ENCODE measurements at places on chromosomes 3 and 15. TPM values are rescaled to one million over a fixed set of nuclear protein-coding genes. Genes with fewer than 3 reads are reported as not detected.

- no peaks in the 10 kb centered on the region for H3K27me3 ChIP-seq
- no peak for DNase-seq
- H3K4me1 ChIP-seq = no peaks in the 10 kb centered on the region
- no peaks in the 10 kb centered on the region for H3K36me3 ChIP-seq
- no peak overlapping the region for H3K27ac ChIP-seq
- H3K4me3 ChIP-seq = no peak overlapping the region
Observed at GRCh38 chr15:96011136-96011535, 319.4 kb upstream of the NR2F2 start.

DNA sequence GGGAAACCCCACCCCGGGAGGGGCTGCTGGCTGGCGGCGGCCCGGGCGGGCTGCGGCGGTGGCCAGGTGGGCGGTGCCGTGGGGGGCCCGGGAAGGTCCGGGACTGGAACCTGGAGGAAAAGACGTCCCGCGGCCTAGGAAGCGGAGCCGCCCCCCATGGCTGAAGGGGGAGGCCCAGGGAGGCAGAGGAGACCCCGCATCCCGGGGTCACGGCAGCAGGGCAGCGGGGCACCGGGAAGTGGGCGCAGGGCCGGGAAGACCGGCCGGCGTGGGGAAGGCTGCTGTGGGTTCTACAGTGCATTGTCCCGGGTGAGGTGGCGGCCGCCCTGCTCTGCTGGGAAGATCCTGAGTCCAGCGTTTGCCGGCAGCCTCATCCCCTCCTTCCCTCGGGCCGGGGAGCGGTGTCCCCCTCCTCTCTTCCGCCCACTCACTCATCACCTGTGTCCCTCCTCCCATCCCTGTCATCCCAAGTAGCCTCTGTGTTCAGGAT is 525 bp upstream of the FSTL1 start:
- no peak for DNase-seq
- H3K27ac ChIP-seq = peak overlapping the region; percentile 92
- peak overlapping the region; percentile 83 for H3K4me3 ChIP-seq

GRCh38 chr3:123098426-123099330 is 31.9 kb downstream of the PDIA5 start:
- H3K4me1 ChIP-seq = peaks cover 12% of the 10 kb centered on the region
- peaks cover 10% of the 10 kb centered on the region for H3K36me3 ChIP-seq
- no peak overlapping the region for H3K4me3 ChIP-seq
- no peak for DNase-seq
- H3K27me3 ChIP-seq = no peaks in the 10 kb centered on the region

The NR1I2 gene
- not detected for total RNA-seq

DNA sequence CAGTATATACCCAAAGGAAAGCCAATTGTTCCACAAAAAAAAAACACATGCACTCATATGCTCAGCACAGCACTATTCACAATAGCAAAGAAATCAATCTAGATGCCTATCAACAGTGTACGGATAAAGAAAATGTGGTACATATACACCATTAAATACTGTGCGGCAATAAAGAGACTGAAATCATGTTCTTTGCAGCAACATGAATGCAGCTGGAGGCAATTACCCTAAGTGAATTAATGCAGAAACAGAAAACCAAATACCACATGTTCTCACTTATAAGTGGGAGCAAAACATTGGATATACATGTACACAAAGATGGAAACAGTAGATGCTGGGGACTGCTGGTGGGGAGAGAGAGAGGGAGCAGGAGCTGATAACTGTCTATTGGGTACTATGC is 124.2 kb upstream of the AADACL2 start:
- no peak overlapping the region for H3K27ac ChIP-seq
- H3K36me3 ChIP-seq = no peaks in the 10 kb centered on the region
- H3K4me1 ChIP-seq = no peaks in the 10 kb centered on the region
- H3K27me3 ChIP-seq = no peaks in the 10 kb centered on the region

The SLC6A1 gene
- 4.6 TPM for total RNA-seq

DNA sequence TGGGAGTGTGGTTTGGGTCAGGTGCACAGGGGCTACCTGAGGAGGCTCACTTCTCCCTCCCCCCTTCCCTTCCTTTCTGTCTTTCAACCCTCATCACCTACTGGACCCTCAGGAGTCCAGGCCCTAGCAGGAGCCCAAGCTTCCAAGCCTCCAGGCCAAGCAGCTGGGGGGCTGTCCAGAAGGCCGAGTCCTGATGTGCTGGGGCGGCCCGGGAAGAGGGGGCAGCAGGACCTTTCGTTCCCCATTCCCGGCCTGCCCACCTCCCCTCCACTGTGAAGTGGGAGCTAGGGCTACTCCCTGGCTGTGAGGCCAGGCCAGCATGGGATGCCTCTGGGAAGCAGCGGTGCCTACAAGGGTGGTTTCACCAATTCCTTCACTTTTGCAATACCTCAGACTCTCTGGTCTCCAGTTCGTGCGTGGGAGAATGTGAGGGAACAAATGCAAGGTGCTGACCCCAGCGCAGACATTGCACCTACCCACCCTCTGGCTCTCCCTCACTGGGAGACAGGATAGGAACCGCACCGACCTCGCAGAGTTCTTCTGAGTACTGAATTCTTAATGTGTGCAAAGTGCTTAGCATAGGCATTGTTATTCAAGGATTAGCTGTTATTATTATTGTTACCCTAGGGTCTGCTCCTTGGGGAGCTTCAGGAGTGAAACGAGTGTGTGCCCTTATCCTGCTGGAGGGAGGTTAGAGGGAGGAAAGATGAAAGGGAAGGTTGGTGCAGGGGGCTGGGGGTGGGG is 2.5 kb downstream of the EPHB3 start:
- peak overlapping the region; percentile 67 for H3K27ac ChIP-seq
- H3K27me3 ChIP-seq = no peaks in the 10 kb centered on the region
- no peaks in the 10 kb centered on the region for H3K36me3 ChIP-seq
- no peak overlapping the region for H3K4me3 ChIP-seq
- no peak for DNase-seq
- H3K4me1 ChIP-seq = peaks cover 12% of the 10 kb centered on the region

- H3K36me3 ChIP-seq = no peaks in the 10 kb centered on the region
- no peak for DNase-seq
- no peak overlapping the region for H3K4me3 ChIP-seq
- H3K27me3 ChIP-seq = no peaks in the 10 kb centered on the region
- peak overlapping the region; percentile 83 for H3K27ac ChIP-seq
- H3K4me1 ChIP-seq = peaks cover 35% of the 10 kb centered on the region
Observed at GRCh38 chr3:102182162-102182561, 252.7 kb upstream of the ZPLD1 start.

GRCh38 chr15:99613481-99613880 is 47.7 kb downstream of the MEF2A start:
- no peaks in the 10 kb centered on the region for H3K27me3 ChIP-seq
- no peaks in the 10 kb centered on the region for H3K36me3 ChIP-seq
- DNase-seq = no peak

DNA sequence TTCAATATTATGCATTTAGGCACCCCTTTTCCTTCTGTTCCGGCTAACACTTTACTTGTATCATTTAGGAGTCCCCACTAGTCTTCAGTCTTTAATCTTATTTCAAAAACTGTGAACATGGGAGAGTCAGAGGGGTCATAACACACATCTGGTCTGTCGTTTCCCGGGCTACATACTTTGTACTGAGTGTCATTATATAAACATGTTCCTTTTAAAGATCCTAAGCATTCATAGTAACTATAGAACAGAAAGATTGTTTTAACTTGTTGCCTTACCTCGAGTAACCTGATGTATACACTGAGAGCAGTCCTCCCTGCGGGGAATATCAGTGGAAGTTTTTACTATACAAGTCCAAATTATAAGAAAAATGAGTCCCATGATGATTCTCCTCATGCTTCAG is 78.2 kb upstream of the VEPH1 start:
- DNase-seq = no peak
- H3K36me3 ChIP-seq = no peaks in the 10 kb centered on the region
- H3K27me3 ChIP-seq = no peaks in the 10 kb centered on the region
- H3K27ac ChIP-seq = no peak overlapping the region
- H3K4me3 ChIP-seq = no peak overlapping the region
- no peaks in the 10 kb centered on the region for H3K4me1 ChIP-seq

The CCR1 gene
- total RNA-seq = 10.0 TPM

DNA sequence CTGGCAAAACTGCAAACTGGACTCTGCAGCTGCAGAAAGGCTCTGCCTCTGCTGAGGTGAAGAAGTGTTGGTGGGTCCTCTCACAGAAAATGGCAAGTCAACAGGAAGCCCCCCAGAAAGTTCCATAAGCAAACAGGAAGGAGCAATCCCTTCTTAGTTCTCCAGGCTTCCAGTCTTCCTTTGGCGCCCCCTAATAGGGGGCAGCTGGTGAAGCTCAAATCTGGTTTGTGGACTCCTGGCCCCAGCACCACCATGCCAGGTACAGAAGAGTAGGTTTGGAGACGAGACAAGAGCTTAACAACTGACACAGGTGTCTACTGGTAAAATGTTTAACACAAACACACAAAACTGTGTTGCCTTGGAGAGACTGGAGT is 35.5 kb downstream of the LEO1 start:
- H3K27me3 ChIP-seq = no peaks in the 10 kb centered on the region
- H3K36me3 ChIP-seq = peaks cover 2% of the 10 kb centered on the region
- no peak overlapping the region for H3K27ac ChIP-seq

- H3K27ac ChIP-seq = no peak overlapping the region
- H3K4me3 ChIP-seq = no peak overlapping the region
- H3K36me3 ChIP-seq = no peaks in the 10 kb centered on the region
- DNase-seq = no peak
- peaks cover 65% of the 10 kb centered on the region for H3K4me1 ChIP-seq
- no peaks in the 10 kb centered on the region for H3K27me3 ChIP-seq
Observed at GRCh38 chr3:177820683-177821316, 623.5 kb upstream of the TBL1XR1 start.

GRCh38 chr3:132268956-132269355 is 48.3 kb upstream of the ACP3 start:
- H3K4me3 ChIP-seq = no peak overlapping the region
- H3K36me3 ChIP-seq = no peaks in the 10 kb centered on the region
- no peaks in the 10 kb centered on the region for H3K27me3 ChIP-seq
- no peak for DNase-seq

DNA sequence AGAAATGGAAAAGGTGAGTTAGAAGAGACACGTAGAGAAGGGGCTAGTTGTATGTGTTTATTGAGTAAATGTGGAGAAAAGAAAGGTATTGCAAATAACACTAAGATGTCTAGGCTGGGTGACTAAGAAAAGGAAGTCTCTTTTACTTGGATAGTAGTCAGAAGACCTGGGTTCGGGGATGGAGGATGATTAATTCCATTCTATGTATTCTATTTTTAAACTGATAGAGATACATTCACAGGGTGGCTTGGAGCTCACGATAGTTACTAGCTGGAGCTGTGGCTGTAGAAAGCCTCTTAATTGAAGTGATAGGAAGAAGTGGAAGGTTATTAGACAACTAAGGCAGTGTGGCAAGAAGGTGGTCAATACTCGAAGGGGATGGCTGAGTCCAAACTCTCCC is 65.9 kb upstream of the TNIK start:
- H3K36me3 ChIP-seq = no peaks in the 10 kb centered on the region
- H3K27me3 ChIP-seq = no peaks in the 10 kb centered on the region
- H3K27ac ChIP-seq = no peak overlapping the region
- DNase-seq = no peak
- no peaks in the 10 kb centered on the region for H3K4me1 ChIP-seq
- no peak overlapping the region for H3K4me3 ChIP-seq

DNA sequence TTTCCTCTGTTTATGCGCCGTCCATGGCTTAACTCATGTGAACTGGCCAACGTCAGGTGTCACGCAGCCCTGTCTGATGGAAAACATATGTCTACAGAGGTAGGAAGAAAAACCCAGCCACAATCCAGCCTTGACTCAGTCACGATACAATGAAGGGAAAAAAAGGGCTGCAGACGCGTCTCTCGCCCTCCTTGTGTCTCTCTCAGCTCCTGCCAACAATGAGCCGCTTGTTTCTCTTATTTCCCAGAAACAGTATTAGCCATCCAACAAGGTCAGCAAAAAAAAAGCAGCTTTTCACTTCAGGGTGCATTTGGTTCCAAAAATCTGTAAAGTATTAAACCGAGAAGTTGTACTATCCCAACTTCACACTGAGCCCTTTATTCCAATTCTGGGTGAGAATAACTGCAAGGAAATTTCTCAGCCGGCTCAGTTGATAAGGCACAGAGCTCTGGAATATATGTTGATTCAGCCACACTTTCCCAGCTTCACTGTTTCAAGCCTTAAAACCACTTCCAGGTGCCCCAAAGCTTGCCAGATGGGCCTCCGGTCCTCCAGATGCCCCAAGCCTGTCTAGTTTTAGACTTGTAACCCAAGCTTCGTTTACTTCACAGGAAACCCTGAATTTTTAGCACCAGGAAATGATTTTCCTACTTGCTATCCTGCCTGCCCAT is 79.4 kb downstream of the TM4SF4 start:
- H3K4me1 ChIP-seq = peaks cover 64% of the 10 kb centered on the region
- H3K27ac ChIP-seq = peak overlapping the region; percentile 77
- H3K27me3 ChIP-seq = no peaks in the 10 kb centered on the region
- no peak for DNase-seq
- H3K4me3 ChIP-seq = peak overlapping the region; percentile 36
- H3K36me3 ChIP-seq = no peaks in the 10 kb centered on the region

DNA sequence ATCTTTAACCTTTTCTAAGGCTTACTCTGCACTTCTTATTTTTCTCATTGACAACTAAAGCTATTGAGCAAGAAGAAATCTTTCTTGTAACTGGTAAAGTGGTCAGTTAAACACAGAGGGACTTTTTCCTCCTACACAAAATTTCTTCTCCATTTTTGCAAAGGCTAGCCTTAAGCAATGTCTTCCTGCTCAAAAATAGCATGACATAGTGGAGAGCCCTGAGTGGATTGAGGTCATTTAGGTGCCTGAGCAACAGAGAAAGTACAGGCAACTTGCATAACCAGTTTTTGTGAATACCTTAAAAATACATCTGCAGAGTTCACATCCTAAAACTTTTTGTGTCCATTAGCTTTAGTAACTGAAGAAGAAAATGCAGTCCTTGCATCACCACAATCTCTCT is 144.7 kb upstream of the TTC14 start:
- H3K4me1 ChIP-seq = no peaks in the 10 kb centered on the region
- no peak overlapping the region for H3K27ac ChIP-seq
- H3K36me3 ChIP-seq = no peaks in the 10 kb centered on the region
- no peak overlapping the region for H3K4me3 ChIP-seq
- DNase-seq = no peak
- no peaks in the 10 kb centered on the region for H3K27me3 ChIP-seq

DNA sequence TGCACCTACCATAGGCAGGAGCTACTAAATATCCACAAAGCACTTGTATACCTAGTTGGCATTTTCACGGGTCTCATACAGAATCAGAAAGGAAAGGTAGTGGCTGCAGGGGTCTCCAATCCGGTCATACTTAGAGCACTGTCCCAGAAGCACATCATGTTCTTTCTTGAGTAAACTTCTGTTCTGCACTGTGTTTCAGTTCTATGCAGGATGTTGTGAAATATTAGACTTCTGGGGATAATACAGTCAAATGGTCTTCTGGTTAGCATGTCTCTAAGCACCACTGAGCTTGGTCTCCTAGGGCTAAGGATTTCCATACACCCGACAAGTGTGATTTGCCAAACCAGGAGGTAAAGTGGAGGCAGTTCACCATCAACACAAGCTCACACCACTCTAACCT is 27.9 kb downstream of the MINDY4B start:
- no peak overlapping the region for H3K27ac ChIP-seq
- H3K4me3 ChIP-seq = no peak overlapping the region
- no peaks in the 10 kb centered on the region for H3K36me3 ChIP-seq

GRCh38 chr15:101045236-101045646 is 126.1 kb downstream of the LRRK1 start:
- peaks cover 8% of the 10 kb centered on the region for H3K36me3 ChIP-seq
- no peak overlapping the region for H3K4me3 ChIP-seq
